Fibroblast of skin of left quadriceps (primary cell): ENCODE measurements at places on chromosomes 2 and 18.
A peak's percentile ranks its signal among the peaks of the same experiment; 100 is the strongest.

DNA sequence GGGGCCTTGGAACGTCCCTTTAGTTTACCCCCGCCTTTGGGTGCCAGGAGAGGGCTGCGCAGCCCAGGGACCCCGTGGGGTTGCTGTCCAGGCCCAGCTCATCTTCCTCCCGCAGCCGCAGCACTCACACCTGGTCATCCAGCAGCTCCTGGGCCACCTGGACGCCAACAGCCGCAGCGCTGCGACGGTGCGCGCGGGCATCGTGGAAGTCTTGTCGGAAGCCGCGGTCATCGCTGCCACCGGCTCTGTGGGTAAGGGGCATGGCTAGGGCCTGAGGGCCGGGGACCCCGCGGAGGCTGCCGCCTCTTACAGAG, 37.2 kb downstream of the POMC start:
- no peak for DNase-seq

GRCh38 chr2:120794716-120795115, 59.0 kb downstream of the GLI2 start:
- peak; percentile 61 for DNase-seq

GRCh38 chr2:162071001-162071400, 3.0 kb downstream of the DPP4 start:
- no peak for DNase-seq

DNA sequence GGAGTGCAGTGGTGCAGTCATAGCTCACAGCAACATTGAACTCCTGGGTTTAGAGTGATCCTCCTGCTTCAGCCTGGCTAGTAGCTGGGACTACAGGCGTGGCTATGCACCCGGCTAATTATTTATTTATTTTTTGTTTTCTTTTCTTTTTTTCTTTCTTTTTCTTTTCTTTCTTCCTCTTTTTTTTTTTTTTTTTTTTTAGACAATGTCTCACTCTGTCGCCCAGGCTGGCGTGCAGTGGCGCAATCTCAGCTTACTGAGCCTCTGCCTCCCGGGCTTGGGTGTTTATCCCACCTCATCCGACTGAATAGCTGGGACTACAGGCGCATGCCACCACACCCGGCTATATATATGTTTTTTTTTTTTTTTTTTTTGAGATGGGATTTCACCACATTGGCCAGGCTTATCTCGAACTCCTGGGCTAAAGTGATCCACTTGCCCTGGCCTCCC, 1.4 kb upstream of the ANXA4 start:
- no peak for DNase-seq

- DNase-seq = peak; percentile 73
Measured at GRCh38 chr2:65435625-65436168, 3.3 kb upstream of the SPRED2 start.

- no peak for DNase-seq
Measured at GRCh38 chr2:152088006-152088405, 10.8 kb downstream of the CACNB4 start.

GRCh38 chr2:226934546-226935201, 98.8 kb downstream of the RHBDD1 start:
- DNase-seq = no peak

- no peak for DNase-seq
Measured at GRCh38 chr2:143545059-143545948, 416.1 kb downstream of the ARHGAP15 start.

- DNase-seq = no peak
Measured at GRCh38 chr18:27785815-27786471, 391.0 kb downstream of the CDH2 start.

DNA sequence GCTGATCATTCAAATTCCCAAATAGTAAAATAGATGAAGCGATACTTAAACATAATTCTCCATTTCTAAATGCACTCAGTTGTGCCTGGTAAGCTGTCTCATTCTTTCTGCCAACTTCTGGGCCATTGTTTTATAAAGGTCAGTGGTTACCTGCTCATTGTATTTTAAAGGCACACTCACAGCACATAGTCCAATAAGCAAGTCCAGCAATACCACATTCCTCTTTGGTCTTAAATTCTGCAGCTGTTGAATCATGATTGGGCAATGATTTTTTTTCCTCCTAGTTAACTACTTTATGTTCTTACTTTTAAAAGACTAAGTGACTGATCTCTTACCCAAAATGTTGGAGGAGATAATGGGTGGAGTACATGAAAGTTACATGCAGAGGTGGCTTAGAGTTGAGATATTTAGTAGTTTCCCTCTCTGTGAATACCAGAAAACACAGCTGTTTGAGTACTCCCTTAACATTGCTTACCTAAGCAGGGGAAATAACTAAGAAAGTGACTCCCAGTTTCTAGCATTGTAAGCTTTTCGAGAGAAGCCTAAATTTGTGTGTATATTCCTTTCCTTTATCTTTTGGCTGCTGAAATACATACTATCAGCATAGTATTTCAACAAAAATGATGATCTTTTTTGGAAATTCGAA, 220.7 kb downstream of the CAMKMT start:
- no peak for DNase-seq
